Activated CD4-positive, alpha-beta T cell treated with anti-CD3 and anti-CD28 coated beads, Interleukin-2, amount 50 U/mL, for 24 hours (primary cell): ENCODE measurements at places on chromosomes 3 and 15.
A peak's percentile ranks its signal among the peaks of the same experiment; 100 is the strongest.

- DNase-seq: no peak
Measured at GRCh38 chr3:173398111-173398479, 551 bp downstream of the NLGN1 start.

DNA sequence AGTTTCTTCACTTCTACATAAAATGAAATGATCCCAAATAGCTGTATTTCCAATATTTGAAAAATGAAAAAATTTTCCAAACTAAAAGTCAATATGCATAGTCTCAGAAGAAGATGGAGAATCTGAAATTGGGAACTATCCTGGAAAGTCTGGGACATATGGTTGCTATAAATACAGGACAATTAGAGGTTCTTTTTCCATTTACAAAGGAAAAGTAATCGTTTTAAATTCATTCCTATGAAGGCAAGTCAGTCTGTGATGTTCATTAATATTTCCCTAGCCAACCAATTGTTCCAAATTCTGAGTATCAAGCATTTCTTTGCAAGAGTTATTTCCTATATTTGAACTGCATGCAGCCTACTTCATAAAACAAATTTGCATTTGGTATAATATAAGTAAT is 102.2 kb downstream of the NEDD4 start:
- DNase-seq: no peak

DNA sequence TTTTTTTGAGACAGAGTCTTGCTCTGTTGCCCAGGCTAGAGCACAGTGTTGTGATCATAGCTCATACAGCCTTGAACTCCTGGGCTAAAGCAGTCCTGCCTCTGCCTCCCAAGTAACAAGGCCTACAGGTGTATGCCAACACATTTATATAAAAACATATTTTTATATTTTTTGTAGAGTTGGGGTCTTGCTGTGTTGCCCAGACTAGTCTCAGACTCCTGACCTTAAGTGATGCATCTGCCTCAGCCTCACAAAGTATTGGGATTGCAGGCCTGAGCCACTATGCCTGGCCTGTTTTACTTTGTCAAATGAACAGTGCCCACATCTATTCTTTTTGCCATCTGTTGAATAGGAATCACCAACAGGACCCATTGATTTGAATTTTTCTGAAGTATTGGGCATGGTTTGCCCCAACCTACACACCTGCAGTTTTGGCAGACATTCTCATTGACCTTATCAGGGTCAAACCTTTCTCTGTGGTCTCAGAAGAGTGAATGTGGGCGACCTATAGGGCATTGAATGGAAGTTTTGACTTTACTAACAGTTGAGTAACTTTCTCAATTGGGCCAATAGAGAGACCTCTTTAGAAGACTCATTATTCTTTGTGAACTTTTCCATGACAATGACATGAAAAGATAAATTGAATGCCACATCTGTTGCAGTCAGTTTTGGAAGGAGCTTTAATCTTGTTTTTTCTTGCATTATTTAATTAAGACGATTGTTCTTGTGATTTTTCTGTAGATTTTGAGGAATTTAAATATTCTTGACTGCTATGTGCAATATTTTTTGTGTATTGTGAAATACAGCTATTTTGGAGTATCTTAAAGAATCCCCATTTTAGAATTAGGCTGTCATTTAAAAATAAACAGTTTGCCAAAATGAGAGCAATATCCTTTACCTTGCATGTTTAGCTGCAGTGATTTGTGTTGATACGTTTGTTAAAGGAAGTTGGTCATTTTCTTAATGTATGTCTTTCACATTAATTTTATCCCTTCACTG is 2.7 kb downstream of the IREB2 start:
- DNase-seq: no peak

- DNase-seq: peak; percentile 14
Measured at GRCh38 chr3:129343643-129344360, 65.1 kb downstream of the HMCES start.
